Sciatic nerve (tissue), 2 donors: ENCODE measurements at places on chromosomes 16 and 17.

DNA sequence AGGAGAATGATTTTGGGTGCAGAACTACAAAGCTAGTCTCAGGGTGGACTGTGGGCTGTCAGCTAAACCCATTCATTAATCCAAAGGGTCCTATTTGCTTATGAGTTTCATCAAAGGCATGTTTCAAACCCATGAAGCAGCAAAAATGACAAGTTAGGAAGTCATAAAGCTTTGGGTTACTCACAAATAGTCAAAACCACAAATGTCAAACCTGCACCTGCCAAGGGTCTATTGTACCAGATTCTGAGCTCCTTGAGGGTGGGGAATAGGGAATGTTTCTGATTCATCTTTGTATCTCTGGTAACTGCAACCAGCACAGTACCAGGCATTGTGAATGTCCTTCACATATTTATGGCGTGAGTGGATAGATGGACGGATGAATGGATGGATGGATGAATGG lies 317.7 kb downstream of the MAF start:
- no peak for DNase-seq

- DNase-seq, result no peak
Measured at GRCh38 chr17:45423975-45424335, 8.7 kb downstream of the ARHGAP27 start.

DNA sequence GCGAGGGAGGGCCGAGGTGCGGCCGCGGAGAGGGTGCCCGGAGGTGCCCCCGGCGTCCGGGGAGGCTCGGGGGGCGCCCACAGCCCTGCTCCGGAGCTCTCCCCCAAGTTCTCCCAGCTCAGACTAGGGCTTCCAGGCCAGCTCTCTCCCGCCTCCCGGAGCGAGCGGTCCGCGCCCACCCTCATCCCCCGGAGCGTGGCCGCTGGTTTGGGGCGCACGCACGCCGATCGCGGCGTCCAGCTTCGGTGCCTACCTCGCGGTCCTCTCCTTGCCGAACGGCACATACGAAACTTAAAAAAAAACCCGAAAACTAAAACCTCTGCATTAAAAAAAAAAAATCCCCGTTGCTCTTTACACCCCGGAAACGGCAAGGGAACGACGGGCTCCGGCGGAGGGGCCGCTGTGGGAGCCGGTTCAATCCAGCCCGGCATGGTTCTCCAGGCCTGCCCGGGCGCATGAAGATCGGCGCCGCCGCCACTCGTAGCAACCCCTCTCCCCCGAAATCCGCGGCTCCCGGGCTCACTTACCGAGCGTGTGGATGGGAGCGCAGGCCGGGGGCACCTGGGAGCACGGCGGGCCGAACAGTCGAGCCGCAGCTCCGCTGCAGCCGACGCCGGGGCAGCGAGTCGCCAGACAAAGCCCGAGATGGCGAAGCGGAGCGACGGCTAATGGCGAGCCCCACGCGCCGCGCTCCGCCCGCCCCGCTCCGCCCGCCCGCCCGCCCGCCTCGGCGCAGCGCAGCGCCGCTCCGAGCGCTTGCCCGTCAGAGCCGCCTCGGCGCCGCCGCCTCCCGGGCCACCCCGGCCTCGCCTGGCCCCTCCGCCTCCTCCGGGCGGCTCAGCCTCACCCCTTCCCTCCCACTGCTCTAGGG lies 973 bp upstream of the UBTF start:
- DNase-seq, result peak; percentile 76

DNA sequence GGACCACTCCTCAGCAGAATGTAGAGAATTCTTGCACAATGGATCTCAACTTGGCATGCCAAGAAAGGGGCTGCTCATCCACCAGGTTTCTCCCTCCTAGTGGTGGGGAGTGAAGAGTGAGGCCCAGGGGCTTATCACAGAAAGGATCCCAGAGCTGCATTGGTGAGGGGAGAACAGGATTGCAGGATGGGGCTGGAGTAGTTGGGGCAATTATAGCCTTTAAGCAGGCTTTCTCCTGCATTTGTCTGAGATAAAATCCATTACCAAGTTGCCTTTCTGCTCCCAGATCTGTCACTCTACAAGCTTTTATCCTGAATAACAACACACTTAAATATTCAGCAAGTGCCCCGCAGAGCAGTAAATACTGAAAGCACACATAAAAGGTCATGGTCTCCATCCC lies 130.8 kb upstream of the CES5A start:
- DNase-seq, result no peak

- DNase-seq, result no peak
Measured at GRCh38 chr17:55391244-55391757, 30.3 kb downstream of the MMD start.

DNA sequence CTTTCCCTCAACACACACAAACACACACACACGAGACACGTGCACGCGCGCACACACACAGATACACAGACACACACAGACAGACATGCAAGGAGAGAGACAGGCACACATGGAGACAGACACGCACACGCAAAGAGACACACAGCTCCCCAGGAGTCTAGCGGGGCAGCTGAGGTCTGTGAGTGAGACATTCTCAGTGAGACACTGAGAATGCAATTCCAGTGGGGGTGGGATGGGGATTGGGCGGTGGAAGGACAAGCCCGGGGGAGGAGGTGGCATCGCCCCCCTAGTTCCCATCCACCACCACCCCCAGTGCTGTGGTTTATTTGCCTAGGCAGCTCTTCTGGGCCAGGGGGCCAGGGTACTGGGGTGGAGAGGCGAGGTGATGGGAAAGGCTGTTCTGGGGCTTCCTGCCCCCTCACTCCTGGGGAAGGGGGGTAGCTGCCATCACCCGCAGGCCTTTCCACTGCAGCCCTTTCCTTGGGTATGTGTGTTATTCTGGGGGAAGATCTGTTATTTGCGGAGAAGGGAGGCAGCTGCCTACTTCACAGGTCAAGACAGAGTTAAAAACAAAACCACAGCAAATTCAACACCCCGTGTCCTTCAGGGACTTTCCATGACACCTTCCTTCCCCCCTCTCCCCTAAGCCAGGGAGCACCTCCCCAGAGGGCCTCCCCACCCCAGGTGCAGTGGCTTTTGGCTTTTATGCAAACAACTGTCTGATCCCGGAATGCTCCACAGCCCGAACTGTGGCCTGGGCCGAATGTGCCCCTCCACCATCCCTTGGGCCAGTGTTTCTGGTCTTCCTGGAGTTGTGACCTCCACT lies 18.0 kb downstream of the GRB7 start:
- no peak for DNase-seq

GRCh38 chr16:7086822-7087616 lies 245.6 kb upstream of the RBFOX1 start:
- peak; percentile 55 for DNase-seq

- DNase-seq, result no peak
Measured at GRCh38 chr16:82236875-82237274, 66.9 kb upstream of the MPHOSPH6 start.

- no peak for DNase-seq
Measured at GRCh38 chr17:9343516-9343915, 232.1 kb downstream of the STX8 start.

GRCh38 chr16:85306071-85306792 lies 194.0 kb upstream of the CIBAR2 start:
- peak; percentile 94 for DNase-seq

DNA sequence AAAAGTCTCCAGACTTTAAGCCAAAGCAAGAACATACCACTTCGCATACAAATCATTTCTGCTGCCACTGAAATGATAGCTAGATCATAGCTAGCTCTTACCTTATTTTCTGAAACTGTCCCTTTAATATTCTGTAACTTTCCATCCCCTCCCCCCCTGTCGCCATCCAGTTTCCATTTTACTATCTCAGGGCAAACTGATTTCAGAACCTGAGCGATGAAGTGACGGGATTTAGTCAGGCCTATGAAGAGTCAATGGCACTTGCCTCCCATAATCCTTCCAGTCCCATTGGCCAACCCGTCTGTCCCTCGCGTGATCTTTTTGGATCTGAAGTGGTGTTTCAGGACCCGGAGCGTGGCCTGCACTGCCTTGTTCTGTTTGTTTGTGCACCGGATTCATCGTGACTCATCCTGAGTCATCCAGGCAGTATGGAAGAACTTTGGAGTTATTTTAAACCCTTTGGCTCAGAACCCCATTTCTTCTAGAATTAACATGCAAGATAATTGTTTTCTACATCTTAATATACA lies 199.8 kb upstream of the CHMP6 start:
- DNase-seq, result no peak

- DNase-seq, result no peak
Measured at GRCh38 chr17:64739316-64740058, 77.4 kb upstream of the SMURF2 start.

DNA sequence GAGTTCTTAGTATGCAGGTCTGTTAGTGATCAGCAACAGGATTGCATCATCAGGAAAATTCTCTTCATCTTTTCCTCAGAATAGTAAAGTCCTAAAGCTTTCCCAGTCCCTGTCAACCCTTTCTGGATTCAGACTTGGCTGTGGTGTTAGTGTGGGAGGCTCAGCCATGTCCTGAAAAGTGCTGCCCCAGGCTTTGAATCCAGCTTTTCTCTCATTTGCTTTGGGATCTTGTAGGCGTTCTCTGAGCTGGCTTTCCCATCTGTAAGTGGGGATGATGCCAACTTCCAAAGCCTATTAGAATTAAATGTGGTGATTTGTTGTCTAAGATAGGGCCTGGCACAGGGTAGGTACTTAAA lies 3.0 kb downstream of the ALKBH5 start:
- no peak for DNase-seq

DNA sequence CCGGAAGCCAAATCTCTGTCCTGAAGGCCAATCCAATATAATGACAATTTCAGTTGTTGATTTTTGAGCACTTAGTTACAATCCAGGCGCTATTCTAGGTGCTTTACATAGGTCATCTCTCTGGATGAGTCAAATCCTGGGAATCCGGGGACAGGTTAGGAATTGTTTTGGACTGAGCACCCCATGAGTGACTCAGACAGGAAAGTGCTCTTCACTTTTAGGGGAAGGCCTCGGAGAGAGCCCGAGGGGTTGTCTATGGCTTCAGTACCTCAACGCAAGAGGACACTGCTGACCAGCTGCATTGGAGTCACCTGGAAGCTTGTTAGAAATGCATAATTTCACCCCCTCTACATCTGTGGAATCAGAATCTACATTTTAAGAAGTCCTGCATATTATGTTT lies 108.8 kb downstream of the IRX5 start:
- DNase-seq, result no peak
